ENCODE measurements at places on chromosomes 1 and 21.

GRCh38 chr1:206779638-206780037 lies 7.3 kb upstream of the IL10 start:
- DNase-seq = no peak

GRCh38 chr1:181262069-181262468 lies 173.6 kb downstream of the IER5 start:
- DNase-seq = no peak

DNA sequence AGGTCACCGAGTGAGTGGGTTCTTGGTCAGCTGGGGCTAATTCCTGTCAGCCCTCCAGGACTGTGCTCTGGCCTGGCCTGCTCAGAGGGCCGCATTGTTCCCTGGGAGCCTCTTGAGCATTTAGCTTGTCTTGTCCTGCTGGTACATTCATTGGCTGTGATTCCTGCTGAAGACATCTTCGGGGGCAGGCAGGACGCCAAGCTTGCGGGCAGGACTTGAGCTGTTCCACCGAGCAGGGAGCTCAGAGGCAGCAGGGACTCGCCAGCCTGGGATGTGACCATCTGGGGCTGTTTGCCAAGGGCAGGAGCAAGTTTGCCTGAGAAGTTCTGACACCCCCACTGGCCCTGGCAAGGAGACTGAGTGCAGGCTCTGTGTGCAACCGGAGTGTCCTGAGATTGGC lies 7.0 kb upstream of the SLC26A9 start:
- no peak for DNase-seq

- no peak for DNase-seq
Observed at GRCh38 chr1:156221986-156222692, 9.3 kb downstream of the PMF1 start.

DNA sequence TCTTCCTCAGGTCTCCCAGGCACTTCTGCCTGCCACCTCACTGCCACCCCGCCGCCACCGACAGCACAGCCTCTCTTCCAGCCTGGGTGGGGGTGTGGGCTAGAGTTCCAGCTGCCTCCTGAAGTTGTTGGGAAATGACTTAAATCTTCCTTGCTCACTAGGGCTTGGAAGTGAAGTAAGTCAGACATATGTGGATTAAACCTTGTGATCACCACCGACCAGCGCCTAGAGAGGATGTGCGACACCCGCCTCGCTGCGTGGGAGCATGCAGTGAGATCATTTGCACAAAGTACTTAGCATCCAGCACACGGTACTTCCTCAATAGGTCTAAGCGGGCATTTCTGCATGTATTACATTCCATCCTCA lies 71.4 kb upstream of the FAM20B start:
- DNase-seq = no peak

- DNase-seq = no peak
Observed at GRCh38 chr1:203268901-203269653, 36.2 kb upstream of the BTG2 start.

DNA sequence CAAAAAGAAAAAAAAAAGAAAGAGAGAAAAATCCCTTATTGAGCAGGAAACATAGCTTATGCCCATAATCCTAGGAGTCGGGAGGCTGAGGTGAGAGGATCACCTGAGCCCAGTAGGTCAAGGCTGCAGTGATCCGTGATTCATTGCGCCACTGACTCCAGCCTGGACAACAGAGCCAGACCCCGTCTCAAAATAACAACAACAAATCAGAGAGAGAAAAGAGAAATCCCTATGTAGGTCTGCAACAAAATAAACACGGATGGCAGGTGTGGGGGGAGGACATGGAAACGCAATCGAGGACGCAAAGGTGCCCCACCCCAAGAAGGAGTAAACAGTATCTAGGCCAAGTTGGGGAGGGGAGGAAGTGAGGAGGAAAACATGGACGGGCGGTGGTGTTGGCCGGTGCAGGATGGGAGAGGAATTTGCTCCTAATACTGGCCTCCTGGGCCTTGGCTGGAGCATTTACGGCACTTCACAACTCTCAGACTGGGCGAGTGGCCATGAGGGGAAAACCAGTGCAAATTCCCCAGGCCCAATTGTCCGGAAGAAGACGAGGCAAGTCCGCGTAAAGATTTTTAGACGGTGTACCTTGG lies 609 bp upstream of the CHTOP start:
- no peak for DNase-seq

- DNase-seq = no peak
Observed at GRCh38 chr1:15836772-15837669, 10.5 kb upstream of the SPEN start.

DNA sequence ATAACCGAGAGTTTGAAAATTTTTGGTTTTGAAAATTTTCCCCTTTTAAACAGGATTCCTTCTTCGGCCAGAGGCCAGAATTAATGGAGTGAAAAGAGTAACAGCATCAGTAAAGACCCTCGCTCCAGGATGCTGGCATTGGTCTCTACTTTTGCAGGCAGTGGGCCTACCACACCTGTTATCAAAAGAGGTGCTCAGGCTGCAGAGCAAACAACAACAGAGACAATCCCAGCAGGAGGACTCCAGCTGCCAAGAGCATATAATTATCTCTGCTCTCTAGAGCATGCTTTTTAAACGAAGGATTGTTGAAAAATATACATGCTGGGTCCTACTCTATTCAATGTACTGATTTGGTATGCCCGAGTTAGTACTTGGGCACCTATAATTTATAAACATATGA lies 1048.5 kb downstream of the PLA2G4A start:
- DNase-seq = no peak

- DNase-seq = no peak
Observed at GRCh38 chr1:59309795-59310548, 13.1 kb downstream of the FGGY start.

- no peak for DNase-seq
Observed at GRCh38 chr1:216535059-216535458, 111.8 kb upstream of the USH2A start.

- DNase-seq = no peak
Observed at GRCh38 chr1:81238129-81238528, 562.6 kb upstream of the ADGRL2 start.

DNA sequence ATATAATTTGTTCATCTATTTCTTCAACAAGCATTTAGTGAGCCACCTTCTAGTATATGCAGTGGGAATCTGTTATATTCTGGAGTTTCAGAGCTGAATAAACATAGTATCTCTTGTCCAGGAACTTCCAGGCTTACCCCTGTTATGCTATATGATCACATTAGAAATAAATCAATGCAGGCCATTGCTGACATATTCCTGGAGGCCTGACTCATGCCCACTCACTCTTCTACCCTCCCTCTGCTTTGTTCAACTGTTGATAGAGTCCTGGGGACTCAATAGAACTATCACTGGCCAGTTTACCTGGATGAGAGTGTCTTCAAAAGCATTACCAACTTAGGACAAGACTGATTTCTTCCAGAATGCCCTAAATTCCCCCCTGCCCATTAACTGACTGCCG lies 29.3 kb upstream of the SRSF10 start:
- DNase-seq = no peak

DNA sequence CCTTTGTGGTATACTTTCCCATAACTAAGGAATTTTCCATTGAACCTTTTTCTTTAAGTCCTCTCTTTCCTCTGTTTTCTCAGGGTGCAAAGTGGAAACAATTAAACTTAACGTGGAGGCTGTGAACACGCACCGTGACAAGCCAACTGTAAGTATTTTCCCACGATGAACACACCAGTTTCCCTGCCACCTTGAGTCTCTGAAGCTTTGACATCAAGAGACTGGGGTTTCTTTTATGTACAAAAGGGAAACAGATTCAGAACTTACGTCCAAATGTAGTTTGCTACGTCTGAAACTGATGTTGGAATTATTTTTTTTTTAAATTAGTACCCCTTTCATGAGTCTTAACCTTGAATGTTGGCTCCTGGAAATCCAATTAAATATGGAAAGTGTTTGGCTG lies 17.2 kb upstream of the C4BPB start:
- no peak for DNase-seq

DNA sequence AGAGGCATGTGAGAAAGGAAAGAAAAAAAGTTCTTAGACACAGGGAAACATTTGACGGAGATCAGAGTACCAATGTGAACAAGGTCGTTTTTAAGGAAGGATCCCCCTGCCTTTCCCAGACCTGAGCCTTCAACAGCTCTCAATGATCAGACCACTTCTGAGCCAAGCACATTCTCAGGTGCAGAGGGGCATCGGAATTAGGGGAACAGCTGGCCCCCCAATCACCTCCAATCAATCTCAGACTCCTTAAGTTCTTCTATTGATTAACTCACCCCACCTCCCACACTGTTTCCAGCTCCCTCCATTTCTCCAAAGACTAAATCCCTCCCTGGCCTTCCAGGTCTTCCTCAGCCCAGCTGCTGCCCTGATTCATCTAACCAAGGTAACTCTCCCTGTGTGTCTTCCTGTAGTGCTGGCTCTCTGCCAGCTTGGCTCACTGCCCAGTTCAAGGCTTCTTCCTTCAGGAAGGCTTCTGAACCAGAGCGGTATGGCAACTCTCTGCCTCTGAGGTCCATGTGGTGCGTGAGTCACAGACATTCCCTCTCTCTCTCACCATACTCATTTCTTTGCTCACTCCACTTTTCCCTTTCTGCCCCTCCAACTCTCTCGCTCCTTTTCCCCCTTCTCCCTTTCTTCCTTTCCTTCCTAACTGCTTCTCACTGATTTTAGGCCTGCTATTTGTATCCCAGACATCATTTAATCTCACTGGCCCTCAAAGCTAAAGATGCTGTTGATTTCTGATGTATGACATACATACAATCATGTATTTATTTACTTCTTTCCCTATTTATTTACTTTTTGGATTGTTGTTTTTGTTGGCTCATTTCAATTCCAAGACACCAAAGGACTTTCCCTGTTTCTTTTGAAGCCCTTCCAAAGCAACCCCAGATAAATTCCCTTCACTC lies 18.1 kb downstream of the CFAP45 start:
- DNase-seq = peak; percentile 9

GRCh38 chr21:45519182-45519581 lies 23.1 kb downstream of the SLC19A1 start:
- DNase-seq = no peak

GRCh38 chr1:85473390-85473789 lies 8.4 kb upstream of the DDAH1 start:
- no peak for DNase-seq

- DNase-seq = no peak
Observed at GRCh38 chr1:60463786-60464185, 390.2 kb upstream of the C1orf87 start.

- no peak for DNase-seq
Observed at GRCh38 chr1:184806296-184806721, 51.7 kb upstream of the EDEM3 start.

GRCh38 chr1:147142886-147143285 lies 29.4 kb downstream of the PRKAB2 start:
- DNase-seq = no peak

- no peak for DNase-seq
Observed at GRCh38 chr1:11767922-11768704, 6.1 kb downstream of the C1orf167 start.

- no peak for DNase-seq
Observed at GRCh38 chr21:38413958-38414548, 84.2 kb downstream of the ERG start.

DNA sequence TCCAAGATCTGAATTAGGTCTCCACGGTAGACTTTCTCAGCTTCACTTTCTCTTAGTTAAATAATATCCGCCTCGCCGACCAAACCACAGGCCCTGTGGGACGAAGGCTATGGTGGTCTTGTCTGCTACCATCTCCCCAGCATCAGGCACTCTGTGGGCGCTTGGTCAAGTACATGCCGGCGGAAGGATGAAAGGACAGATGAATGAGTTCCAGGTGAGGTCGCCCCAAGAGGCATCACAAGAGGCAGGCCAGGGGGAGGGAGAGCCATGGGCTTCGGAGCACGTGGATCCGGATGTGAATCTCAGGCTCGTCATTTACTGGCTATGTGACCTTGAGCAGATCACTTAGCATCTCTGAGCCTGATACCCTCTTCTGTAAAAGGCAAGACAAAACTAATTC lies 33.5 kb downstream of the ECE1 start:
- DNase-seq = no peak

DNA sequence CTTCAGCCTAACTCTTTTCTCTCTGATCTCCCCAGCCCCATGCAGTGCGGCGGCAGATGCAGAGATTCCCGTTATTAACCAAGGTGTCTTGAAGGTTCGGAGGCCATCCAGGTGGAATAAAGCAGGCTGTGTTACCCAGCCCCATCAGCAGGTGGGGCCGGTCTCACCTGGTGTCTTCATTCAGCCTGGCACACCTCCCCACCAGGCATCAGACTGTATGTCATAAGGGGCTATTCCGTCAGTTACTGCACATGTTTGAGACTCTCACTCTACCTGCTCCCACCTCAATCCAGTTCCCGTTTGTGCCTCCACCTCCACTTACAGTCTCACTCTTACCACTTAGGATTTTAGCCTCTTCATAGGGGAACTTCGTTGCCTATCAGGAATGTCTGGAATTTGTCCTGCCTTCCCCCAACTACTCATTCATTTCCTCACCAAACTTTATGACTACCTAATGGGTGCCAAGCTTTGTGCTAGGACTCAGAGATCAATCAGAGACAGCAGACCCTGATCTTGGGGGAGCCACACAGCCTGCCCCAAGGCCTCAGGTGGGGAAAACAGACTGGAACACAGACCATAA lies 170.2 kb downstream of the PLPP3 start:
- no peak for DNase-seq

DNA sequence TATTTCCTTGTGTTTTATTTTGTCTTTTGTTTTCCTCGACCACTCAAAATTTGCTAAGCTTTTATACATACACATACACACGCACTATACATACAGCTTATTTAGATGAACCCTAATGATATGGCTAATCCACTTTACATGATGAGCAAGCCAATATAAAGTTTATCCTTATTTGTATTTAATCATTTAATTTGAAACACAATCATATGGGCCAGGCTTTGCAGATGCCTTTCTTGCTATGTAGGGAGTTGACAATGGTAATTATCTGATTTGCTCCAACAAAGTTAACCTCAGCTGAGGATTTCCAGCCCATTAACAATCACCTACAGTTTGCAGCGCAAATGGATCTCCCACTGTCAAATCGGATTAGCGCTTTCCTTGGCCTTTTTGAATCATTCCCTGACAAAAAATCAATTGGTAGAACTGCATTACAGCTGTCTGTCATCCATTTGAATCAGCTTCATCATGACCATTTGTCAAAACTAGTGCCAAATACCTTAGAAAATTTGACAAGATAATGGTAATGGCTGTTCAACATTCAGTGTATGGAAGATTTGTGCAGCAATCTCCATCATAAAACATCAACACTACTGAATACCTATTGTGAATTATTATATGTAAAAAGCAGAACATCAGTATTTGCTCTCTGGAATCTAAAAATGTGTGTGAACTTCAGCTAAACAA lies 352.6 kb downstream of the MRPL39 start:
- no peak for DNase-seq

- DNase-seq = no peak
Observed at GRCh38 chr21:24941316-24942185, 665.7 kb downstream of the MRPL39 start.

- DNase-seq = no peak
Observed at GRCh38 chr1:178665579-178665978, 59.5 kb upstream of the RALGPS2 start.

DNA sequence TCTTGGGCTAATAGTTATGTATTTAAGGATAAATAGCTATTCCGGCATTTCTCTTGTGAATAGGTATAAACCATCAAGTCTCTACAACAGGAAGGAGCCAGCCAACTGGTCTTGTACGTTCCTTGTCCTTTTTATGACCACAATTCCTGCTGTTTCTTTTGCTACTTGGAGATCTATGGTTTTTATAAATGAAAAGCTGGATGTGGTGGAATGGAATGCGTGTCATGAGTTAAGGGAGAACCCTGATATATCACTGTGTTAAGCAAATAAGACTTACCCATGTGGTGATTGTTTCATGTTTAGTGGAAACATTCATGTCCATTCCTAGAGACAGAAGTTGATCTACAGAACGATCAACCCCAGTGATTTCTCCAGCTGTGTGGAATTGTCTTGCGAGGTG lies 282.1 kb downstream of the RPS6KC1 start:
- DNase-seq = no peak
